HFFc6 (cell line): ENCODE measurements at places on chromosomes 1 and 21. TPM values are rescaled to one million over a fixed set of nuclear protein-coding genes. Genes with fewer than 3 reads are reported as not detected.

NPL gene
- total RNA-seq, result 1.9 to 2.1 TPM (median 2.0 TPM) in 3 replicates

DCAF6 gene
- 52.5 to 54.5 TPM (median 52.5 TPM) in 3 replicates for total RNA-seq

CLEC20A gene
- not detected in 3 replicates for total RNA-seq

- H3K36me3 ChIP-seq, result no peaks in the 10 kb centered on the region
- peaks cover 16% of the 10 kb centered on the region for H3K4me1 ChIP-seq
- peak overlapping the region; percentile 60 for H3K4me3 ChIP-seq
- DNase-seq, result peak; percentile 82
- peaks cover 35% of the 10 kb centered on the region for H3K27me3 ChIP-seq
These were observed 77.8 kb downstream of the ALPL start for GRCh38 chr1:21586846-21587601.

DNA sequence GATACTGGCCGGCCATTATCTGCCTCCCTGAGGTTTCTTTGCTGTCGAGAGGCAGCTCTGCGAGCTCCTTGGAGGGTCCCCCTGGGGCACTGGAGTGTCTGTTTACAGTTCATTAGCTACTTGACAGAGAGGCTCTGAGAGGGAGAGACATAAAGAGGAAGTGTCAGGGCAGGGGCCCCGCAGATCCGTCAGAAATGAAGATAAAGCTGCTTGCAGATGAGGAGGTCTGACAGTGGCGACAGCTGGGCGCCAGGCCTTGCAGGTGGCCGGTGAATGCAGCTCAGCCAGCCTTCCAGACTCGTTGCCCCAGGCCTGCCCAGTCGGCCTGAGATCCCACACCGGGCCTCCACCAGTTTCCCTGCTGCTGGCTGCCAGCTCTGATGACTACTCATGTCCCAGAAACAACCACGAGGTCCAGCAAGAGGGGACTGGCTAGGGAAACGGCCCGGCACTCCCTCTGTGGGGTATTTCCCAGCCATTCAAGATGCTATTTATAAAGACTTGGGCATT is 84.7 kb downstream of the DISP3 start:
- no peaks in the 10 kb centered on the region; the same call in 1 of the 2 replicates for H3K4me1 ChIP-seq
- H3K27me3 ChIP-seq, result peaks cover 49% of the 10 kb centered on the region
- no peak for DNase-seq
- no peaks in the 10 kb centered on the region for H3K36me3 ChIP-seq
- no peak overlapping the region for H3K27ac ChIP-seq

DNA sequence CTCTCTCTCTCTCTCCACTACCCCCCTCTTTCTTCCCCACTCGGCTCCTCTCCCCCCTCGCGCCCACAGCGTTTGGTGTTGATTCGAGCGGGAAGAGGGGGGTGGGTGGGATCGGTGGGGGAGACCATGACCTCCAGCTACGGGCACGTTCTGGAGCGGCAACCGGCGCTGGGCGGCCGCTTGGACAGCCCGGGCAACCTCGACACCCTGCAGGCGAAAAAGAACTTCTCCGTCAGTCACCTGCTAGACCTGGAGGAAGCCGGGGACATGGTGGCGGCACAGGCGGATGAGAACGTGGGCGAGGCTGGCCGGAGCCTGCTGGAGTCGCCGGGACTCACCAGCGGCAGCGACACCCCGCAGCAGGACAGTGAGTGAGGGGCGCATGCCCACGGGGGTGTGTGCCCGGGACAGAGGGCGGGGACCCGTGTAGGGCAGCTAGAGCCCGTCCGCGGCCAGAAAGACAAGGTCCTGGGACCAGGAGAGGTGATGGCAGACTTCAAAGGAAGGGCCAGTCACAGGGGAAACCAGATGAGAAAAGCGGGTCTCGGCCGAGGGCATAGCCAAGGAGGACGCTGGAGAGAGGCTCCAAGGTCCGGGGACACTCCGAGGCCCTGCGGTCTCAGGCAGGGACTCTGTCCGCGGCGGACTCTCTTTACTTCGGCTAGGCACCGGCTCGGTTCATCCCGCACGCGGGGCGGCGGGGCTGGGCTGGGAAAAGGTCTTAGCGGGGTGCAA is at the start of gene PRRX1:
TSS of gene PRRX1 (plus strand) at position 39 of the 735 bp plus-strand sequence. CDS start at position 127, 88 bp downstream.
- H3K36me3 ChIP-seq, result peaks cover 52% of the 10 kb centered on the region
- H3K27ac ChIP-seq, result peak within 1 kb of the TSS; percentile 92
- H3K27me3 ChIP-seq, result peaks cover 7% of the 10 kb centered on the region; the same call in 1 of the 2 replicates
- no peak for DNase-seq
- peaks cover 54% of the 10 kb centered on the region for H3K4me1 ChIP-seq

- H3K27me3 ChIP-seq, result no peaks in the 10 kb centered on the region
- no peak overlapping the region; the same call in 1 of the 2 replicates for H3K27ac ChIP-seq
- DNase-seq, result no peak
- peaks cover 12% of the 10 kb centered on the region for H3K36me3 ChIP-seq
- peaks cover 20% of the 10 kb centered on the region for H3K4me1 ChIP-seq
These were observed 4.2 kb downstream of the ADCY10 start for GRCh38 chr1:167909691-167910180.

GRCh38 chr1:231396643-231397042 is 25.4 kb downstream of the EGLN1 start:
- H3K27me3 ChIP-seq, result no peaks in the 10 kb centered on the region; the same call in 1 of the 2 replicates
- H3K4me1 ChIP-seq, result peaks cover 65% of the 10 kb centered on the region
- H3K27ac ChIP-seq, result peak overlapping the region; percentile 94
